ENCODE measurements at places on chromosomes 7 and 10.

- peak; percentile 56 for DNase-seq
Observed at GRCh38 chr10:68997211-68997610, 8.6 kb downstream of the KIFBP start.

DNA sequence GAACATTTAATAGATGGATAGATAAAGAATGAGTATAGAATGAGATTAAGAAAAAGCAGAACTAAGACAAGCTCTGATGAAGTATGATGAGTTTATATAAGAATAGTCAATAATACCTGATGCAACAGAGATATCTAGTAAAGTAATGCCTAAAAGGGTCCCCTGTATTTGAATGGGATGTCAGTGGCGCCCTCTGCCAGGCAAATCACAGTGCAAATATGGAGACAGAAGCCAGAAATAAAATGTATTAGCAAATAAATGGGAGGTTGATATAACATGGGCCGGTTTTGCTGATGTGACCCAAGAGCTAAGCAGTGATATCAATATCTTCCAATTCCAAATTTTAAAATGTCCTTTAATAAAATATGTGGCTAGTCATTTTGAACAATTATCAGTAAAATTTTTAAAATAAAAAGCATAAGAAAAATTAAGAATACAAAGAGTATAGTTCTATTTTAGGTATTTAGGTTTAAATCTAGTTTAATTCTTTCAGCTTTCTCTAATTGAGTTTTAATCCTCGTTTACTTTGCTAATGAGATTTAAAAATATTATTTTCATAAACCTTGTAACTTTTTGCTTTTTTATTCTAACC lies 62.6 kb downstream of the ADK start:
- DNase-seq = peak; percentile 40

- no peak for DNase-seq
Observed at GRCh38 chr10:87685832-87686574, 26.3 kb downstream of the PAPSS2 start.

- no peak for DNase-seq
Observed at GRCh38 chr10:123326674-123327073, 172.5 kb downstream of the BUB3 start.

- no peak for DNase-seq
Observed at GRCh38 chr7:64639267-64640001, 26.5 kb upstream of the ZNF107 start.

DNA sequence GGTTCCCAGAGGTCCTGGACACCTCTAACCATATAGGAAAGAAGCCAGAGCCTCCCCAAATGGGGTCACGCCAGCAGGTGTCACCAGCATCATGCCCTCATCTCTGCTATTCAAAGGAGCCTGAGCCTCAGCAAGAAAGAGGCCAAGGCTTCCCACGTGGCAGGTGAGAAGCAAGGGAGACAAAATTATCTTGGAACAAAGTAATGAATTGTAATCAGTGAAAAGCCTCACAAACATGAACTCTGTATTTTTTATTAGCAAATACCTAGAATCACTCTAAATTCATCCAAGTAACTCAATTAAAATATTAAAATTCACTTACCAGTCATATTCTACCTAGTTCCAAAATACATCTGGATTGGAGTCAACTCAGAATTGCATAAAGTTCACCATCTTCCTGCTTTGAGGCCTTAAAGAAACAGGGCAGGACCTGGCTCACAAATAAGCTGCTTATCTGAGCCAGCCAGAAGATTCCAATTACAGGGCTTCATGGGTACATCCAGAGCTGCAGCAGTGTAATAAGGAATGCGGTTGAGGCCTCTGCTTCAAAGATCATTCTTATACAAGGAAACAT lies 68.7 kb downstream of the SGMS1 start:
- DNase-seq = no peak

DNA sequence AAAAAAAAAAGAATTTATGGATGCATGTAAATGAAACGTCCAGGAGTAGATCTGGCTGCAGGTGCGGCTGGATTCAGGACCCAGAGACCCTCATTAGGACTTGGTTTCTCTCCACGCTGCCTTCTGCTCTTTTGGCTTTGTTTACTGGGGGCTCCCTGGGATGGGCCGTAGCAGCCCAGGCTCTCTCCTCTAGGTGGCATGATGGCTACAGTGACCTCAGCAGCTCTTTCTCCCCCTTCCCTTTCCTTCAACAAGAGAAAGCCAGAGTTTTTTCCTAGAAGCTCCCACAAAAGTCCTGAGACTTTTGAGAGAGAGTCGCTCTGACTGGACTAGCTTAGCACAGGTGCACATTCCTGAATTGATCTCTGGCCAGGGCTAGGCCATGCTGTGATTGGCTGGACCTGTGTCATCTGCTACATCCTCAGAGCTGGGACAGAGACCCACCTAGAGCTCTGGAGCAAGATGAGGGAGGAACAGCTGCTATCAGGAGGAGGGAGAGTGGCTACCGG lies 67.8 kb upstream of the PDCD4 start:
- peak; percentile 71 for DNase-seq

- DNase-seq = peak; percentile 62
Observed at GRCh38 chr7:50954716-50955115, 172.0 kb upstream of the GRB10 start.

DNA sequence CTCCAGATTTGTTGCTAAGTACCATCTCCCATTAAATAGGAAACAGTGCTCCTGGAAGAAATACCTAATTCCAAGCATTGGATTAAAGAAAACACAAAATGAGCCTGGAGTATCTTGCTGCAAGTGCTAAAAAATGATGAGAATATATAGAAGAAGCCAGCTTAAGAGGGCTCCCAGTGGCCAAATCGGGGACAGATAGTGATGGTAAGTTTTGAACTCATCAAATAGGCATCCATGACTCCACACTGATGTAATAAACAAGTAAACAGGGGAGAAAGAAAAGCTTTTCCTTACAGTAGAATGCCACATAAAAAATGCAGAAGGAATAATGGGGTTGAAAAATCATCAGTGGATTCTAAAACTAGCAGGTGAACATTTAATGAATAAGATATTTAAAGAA lies 72.4 kb downstream of the CTTNBP2 start:
- no peak for DNase-seq

DNA sequence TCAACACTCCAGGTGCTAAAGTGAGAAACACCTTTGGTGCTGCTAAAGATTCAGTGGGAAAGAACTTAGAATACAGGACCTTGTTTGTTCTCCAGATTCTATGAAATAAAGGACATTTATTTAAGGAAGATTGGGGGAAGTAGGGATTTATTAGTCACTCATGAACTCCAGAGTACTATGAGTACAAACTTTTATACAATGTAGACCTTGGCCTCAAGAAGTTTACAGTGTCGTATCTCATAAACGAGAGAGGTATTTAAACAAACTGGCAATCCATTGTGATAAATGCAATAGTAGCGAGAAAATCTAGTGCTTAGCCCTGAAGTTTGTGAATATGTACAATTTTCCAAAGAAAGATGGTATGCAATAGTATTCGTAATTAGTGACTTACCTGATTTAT lies 59.1 kb downstream of the TES start:
- no peak for DNase-seq

DNA sequence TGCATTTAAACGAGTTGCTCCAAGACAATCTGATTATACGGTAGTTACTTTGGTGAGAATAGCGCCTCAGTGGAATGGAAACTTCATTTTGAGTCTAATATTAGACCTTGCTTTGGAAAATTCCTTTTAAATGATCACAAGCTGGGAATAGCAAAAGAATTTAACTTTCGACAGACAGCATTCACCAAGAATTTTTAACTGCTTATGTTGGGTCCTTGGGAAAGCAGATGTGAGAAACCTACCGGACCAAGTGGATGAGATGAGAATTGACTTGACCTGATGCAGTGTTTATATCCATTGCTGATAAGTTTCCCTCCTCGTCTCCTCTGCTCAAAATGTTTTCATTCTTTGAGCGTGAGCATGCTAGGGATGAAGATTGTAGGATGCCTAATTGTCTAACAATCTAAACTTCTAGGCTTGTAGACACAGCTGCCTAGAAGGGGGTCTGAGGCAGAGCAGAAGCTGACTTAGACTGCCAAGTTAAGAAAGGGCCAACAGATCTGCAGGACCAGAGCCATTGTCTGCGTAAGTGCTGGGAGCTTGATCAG lies 126.9 kb downstream of the CNNM2 start:
- DNase-seq = no peak

DNA sequence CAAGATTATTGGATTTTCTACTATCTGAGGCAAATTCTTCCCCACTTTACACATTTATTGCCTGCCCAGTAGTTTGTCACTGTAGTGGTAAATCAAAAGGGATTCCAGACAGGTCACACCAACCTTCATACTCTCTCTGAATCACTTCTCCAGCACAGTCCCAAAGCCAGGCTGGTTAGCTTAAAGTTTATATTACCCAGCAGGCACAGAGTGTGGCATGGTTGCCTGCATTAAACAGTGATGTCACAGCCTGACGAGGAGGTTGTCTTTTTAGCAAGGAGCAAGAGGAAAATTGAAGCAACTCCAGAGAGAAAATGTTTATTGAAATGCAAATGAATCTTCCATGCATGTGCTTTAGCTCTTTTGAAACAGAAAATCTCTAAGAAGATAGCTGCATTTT lies 375.5 kb upstream of the CELF2 start:
- DNase-seq = no peak

GRCh38 chr7:129401228-129401966 lies 32.8 kb upstream of the STRIP2 start:
- DNase-seq = peak; percentile 64

- DNase-seq = peak; percentile 63
Observed at GRCh38 chr10:33674986-33675599, 340.6 kb upstream of the NRP1 start.

DNA sequence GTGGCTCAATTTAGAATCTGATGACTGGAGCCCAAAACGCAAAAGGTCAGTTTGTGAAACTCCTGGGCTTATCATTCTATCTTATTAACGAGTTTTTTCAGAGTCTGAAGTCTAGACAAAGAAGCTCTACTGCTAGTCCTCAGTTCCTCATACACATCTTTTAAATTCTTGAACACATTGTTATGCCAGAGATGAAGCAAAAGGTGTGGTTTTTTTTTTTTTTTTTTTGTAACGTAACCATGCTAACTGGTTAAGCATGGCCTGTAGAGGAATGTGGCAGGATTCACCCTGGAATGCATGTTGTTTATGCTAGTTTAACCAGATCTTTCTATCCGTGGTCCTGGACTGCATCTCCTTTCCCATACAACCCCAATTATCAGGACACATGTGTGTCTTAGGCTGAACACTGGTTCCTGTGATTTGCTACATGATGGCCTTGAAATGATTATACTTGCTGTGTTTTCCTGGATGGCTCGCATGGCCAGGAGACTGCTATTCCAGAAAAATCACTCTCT lies 79.3 kb upstream of the MDFIC start:
- DNase-seq = no peak

DNA sequence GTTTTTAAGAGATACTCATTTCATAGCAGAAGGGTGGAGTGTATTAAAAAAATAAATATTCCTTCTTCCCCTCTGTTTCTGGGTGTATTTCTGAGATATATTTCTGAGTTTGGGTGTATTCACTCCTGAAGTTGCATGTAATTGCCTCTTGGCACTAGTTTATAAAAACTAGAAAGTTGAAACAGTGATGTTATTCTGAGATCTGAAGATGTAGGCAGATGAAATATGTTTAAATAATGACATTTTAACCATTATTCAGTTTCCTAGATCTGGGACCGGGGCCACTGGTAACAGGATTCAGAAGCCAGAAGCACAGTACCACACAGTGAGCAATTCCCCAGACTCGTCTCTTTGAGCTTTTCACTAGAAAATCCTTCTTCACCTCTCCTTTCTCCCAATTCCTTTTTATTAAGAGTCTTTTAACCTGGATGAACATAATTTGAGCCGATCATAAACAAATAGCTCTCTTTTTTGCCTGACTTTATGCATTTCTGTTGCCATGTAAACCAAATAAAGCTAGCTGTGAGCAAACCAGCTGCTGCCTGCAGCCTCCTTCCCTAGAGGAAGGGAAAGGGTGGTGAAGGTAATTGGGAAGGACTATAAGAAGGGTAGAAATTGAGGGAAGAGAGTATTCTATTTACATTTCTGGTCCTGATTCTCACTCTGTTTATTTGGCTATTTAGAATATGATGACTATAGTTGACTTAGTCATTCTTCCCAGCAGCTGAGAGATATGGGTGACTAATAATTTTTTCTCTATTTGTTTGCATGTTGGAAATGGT lies 101.8 kb upstream of the STRIP2 start:
- DNase-seq = no peak

DNA sequence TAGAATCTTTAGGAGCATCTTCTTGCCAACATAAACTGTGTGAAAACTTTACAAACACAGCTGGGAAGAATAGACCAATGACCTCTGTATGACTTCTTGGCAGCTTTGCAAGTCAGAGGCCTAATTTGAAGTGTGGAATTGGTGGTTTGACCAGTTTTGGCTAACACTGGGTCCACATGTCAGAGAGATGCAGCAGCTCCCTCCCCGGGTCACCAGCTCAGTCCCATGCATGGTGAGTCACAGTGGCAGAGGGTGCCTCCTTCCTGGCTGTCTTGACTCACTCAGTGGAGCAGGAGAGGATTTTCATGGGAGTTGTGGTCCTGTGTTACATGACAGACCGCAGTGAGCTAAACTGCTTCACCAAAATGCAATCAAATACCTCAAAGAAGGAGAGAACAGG lies 8.2 kb upstream of the STARD3NL start:
- peak; percentile 91 for DNase-seq

DNA sequence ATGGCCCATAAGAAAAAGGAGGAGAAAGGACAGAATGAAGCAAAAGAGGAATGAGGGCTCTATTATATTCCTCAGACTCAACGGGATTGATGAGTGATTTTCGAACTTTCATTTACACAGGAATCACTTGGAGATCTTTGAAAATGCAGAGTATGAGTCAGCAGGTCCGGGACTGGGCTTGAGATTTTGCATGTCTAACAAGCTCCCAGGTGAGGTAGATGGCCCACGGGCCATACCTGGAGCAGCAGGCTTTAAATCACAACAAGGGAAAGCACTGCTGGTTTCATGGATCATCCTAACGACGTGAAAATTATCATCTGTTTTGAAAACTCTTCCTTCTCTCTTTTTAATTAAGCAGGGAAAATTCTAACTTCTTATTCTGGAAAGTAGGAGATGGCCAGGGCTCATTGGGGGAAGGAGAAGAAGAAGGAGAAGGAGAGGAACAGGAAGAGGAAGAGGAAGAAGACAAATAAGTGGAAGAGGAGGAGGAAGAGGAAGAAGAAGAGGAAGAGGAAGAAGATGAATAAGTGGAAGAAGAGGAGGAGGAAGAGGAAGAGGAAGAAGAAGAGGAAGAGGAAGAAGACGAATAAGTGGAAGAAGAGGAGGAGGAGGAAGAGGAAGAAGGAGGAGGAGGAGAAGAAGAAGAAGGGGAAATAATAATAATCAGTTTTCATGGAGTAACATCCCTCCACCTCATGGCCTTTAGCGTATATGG lies 3.8 kb upstream of the SDK1 start:
- no peak for DNase-seq

DNA sequence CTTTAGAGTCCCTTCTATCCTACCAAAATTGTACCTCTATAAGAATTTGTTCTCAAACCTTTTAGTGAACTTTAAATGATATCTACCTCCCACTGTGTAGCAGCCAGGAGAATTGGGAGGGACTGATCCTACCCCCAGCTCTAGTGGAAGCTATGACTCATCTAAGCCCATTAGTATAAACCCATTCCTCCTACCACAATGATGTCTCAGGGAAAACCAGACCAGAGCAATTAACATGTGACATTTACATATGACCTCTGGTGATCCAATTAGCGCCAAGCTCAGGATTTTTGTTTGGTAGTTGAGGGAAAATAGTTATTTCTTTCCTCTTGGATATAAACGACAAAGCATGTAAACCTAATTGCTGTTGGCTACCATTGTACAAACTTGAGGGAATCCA lies 33.1 kb upstream of the R3HCC1L start:
- DNase-seq = no peak

GRCh38 chr10:89625041-89625765 lies 19.8 kb downstream of the PANK1 start:
- no peak for DNase-seq

Measured in suppressor macrophage (primary cell).